ENCODE measurements at places on chromosomes 7 and 10.

GRCh38 chr7:52140851-52141250, 824.2 kb upstream of the COBL start:
- DNase-seq = no peak

DNA sequence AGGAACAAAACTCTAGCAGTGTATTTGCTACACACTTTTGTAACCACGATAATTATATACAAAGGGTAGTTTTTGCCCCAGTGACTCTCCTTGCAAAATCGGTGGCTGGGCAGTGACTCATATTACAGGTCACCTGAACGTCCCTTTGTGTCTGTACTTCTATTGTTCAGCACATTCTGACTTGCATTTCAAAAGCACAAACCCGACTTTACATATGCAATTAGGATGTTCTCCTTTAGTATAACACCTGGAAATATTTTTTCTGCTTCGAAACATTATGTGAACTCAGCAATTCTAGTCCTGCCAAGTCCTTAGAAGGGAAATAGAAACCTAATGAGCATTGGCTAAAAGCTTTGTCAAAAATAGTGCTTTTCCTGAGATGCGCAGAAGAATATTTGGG, 6.0 kb downstream of the PRR15 start:
- DNase-seq = no peak

DNA sequence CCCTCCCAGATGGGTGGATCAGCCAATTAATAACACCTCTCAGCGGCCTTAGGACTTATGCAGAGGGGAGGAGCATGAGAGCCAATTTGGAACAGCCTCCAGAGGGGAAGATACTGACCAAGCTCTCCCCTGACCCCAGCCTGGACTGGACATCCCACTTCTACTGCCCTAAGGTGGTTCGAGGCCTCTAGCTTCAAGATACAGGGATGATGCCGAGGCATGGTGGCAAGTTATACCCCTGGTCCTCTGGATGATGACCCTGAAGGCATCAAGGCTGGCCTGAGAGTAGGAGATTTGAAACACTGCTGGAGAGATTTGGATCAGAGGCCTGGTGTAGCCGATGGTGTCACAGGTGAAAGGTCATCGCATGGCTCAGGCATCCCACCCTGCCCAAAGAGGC, 3.2 kb downstream of the CDH23 start:
- DNase-seq = peak; percentile 37

DNA sequence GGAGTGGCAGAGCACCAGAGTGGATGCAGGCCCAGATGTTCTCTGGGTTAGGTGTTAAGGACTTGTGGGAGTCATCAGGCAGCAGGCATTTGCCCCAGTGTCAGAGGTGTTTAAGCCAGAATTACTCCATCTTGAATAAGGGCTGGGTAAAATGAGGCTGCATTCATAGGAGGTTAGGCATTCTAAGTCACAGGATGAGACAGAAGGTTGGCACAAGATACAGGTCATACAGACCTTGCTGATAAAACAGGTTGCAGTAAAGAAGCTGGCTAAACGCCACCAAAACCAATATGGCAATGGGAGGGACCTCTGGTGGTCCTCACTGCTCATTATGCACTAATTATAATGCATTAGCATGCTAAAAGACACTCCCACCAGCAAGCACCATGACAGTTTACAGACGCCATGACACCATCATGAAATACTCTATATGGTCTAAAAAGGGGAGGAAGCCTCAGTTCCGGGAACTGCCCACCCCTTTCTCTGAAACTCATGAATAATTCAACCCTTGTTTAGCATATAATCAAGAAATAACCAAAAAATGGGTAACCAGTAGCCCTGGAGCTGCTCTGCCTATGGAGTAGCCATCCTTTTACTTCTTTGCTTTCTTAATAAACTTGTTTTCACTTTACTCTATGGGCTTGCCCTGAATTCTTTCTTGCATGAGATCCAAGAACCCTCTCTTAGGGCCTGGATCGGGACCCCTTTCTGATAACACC, 882 bp upstream of the LRRC61 start:
- DNase-seq = no peak

DNA sequence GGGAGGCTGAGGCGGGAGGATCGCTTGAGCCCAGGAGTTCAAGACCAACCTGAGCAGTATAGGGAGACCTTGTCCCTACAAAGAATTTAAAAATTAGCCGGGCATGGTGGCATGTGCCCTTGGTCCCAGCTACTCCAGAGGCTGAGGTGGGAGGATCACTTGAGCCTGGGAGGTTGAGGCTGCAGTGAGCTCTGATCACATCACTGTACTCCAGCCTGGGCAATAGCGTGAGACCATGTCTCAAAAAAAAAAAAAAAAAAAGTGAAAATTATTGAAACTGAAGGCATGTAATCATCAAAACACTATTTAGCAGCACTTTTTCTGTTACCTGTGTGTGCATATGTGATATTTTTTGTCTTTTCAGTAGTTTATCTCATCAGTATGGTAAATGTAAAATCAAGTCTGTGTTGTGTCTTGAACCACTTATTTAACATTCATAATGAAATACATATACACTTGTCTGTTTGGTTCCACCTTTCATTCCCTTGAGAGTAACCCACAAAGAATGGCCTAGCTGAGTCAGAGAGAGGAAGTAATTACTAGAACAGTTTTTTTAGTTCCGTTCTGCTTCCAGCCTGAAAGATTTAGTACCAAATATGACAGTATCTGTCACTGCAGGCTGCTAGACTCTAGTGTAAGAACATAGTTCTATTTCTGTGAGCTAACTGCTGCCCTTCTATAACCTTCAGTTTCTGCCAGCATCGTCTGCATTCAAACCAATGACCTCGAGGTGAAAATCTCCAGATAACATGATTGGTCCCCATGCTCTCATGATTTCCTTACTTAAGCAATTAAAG, 68.6 kb downstream of the MMRN2 start:
- no peak for DNase-seq

DNA sequence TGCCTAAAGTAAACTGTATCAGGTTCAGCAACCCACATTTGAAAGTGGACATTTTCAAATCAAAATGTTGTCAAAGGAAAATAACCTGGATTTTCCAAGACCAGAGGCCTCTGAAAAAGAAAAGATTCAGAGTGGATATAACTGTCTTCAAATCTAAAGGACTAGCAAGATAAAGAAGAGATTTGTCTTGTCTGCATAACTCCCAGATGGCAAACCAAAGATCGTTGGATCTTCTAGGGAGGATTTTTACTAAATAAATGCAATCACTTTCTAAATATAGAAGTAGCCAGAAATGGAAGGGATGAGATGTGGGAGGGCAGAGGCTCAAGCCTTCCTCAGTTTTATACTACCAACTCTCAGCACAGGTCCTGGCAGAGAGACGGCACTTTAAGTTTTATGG, 39.0 kb downstream of the CABCOCO1 start:
- no peak for DNase-seq

DNA sequence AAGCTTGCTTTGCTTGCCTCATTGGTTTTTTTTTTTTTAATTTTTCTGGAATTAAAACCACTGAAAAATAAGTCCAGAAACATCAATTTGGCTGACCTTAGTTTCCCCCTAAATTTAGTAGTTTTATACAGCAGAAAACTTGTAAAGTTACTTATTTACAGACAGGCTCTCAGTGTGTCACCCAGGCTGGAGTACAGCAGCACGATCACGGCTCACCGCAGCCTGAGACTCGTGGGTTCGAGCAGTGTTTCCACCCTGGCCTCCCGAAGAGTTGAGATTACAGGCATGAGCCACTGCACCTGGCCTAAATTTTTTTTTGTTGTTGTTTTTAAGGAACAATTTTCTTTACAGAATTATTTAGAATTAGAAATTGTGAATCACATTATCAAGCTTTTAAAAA, 250.5 kb downstream of the SDK1 start:
- DNase-seq = no peak

GRCh38 chr7:43528576-43529354, 54.1 kb upstream of the STK17A start:
- no peak for DNase-seq

- no peak for DNase-seq
These were observed 133.1 kb downstream of the RAPGEF5 start for GRCh38 chr7:22223807-22224206.

DNA sequence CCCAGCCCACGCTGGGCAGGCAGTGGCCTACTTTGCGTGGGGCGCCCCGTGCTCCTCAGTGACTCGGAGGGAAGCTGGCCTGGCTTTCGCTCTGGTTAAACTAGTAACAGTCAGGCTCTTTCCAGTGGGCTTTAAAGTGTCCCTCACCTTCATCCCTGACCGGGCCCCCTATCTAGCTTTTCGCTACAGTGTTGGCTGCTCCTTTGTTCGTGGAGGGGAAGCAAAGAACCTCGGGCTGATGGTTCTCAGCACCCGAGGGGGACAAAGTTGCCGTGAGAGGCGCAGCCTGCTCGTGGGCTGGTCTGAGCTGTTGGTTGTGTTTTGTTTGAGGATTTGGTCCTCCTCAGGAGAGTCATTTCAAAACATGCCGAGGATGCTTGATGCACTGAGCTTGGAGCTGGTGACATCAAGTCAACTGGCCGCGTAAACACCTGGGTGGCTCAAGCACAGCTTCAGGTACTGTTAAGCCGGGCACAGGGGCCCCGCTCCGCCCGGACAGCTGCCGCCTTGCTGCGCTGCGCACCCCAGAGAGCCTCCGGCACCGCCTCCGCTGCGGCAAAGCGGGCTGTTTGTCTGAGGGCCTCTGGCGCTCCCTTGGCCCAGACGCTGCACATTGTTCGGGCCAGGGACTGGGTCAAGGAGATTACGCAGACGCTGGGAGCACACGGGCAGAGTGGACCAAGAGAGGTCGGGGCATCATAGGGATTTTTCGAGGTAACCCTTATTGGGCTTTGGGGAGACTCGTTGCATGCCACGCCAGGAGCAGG, 1.6 kb downstream of the DLX6 start:
- DNase-seq = no peak

DNA sequence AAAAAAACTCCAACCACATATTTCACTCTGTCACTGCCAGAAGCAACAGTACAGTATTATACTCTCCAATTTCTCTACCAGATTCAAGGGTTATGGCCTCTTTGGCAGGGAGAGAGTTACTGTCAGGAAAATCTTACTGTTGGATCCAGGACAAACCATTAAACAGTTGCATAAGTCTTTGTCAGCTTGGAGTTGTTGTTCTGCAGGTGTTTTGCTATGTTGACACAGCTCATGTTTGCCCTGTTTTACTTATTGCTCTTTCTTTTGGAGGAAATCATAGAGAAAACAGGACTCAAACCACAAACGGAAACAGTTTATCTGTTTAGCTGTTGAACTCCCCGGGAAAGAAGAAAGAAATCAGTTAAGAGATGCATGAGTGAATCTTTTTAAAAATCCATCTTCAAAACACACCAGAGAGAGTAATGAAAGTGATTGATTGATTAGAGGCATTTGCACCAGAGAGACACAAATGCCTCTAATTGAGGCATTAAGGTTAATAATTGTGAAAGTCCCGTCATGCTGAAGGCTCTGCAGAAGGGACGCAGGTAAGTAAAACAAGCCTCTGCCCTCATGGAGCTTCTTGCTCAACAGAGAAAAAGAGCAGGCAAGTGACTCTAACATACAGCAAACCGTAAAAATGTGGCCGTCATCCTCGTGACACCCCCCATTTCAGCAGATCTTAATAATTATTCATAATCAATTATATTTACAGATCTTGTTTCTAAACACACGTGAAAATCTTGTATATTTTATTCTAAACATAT, 38.7 kb upstream of the ARHGAP21 start:
- DNase-seq = no peak

- DNase-seq = no peak
These were observed 105.4 kb upstream of the LAMB4 start for GRCh38 chr7:108235451-108236061.

DNA sequence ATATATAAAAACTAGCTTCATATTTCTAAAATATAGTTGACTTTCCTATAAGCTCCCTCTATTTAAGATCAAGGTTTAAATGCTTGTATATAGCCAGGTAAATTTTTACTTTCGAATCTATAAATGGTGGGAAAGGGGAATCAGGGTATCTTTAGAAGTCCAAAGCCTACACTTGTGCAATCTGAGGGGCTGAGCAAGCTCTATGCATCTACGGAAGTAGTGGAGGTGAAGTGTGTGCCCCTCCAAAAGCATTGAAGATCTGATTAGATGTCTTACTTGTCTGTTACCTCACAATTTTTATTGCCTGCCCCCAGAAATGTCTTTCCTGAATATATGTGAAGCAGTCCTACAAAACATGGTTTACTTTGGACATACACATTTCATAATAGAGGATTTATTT, 1.6 kb downstream of the AKAP9 start:
- no peak for DNase-seq

GRCh38 chr7:42945821-42946626, 13.8 kb downstream of the MRPL32 start:
- DNase-seq = no peak

DNA sequence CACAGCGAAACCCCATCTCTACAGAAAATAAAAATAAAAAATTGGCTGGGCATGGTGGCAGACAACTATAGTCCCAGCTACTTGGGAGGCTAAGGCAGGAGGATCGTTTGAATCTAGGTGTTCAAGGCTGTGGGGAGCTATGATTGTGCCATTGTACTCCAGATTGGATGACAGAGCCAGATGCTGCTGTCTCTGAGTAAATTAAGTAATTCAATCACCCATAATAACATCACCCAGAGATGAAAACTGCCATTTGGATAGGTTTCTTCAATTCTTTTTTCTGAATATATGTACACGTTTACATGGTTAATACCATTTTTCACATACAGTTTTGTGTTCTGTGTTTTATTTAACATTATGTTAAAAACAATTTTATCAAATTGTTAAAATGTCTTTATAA, 79.3 kb downstream of the WIPF3 start:
- no peak for DNase-seq

DNA sequence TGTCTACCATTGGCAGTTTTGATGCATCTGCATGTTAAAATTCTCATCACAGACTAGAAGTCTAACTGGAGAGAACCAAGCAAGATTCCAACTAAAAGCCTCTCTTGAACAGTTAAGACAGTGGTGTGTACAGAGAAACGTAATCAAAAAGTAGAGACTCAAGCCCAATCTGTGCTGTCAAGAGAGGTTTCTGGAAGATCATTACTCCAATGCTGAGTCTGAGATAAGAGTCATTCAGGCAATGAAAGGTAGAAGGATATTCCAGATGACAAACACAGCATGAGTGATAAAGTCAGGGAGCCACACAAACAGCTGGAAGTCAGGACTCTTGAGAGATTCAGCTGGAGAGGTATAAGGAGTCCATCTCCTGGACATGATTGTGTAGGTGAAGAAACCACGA, 48.7 kb downstream of the IQUB start:
- DNase-seq = no peak

DNA sequence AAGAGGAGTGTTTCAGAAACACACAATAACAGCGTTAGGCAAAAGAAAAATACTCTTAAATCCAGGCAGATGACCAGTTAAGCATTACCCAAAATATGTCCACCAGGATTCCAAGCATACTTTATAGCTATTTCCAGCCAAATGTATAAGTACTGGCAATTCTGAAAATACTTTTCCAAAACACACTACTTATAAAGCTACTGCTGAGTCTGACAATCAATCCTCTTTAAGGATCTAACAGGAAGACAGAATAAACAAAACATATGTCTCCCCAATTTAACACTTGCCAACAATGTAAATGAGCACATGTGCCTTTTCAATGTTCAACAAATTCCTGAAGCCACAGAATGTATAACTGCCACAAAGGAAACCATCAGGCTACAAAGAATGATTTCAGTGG, 370.9 kb downstream of the SORCS1 start:
- no peak for DNase-seq

GRCh38 chr10:1315178-1315577, 259.0 kb downstream of the WDR37 start:
- no peak for DNase-seq
